ENCODE measurements at places on chromosomes 6 and 20.

DNA sequence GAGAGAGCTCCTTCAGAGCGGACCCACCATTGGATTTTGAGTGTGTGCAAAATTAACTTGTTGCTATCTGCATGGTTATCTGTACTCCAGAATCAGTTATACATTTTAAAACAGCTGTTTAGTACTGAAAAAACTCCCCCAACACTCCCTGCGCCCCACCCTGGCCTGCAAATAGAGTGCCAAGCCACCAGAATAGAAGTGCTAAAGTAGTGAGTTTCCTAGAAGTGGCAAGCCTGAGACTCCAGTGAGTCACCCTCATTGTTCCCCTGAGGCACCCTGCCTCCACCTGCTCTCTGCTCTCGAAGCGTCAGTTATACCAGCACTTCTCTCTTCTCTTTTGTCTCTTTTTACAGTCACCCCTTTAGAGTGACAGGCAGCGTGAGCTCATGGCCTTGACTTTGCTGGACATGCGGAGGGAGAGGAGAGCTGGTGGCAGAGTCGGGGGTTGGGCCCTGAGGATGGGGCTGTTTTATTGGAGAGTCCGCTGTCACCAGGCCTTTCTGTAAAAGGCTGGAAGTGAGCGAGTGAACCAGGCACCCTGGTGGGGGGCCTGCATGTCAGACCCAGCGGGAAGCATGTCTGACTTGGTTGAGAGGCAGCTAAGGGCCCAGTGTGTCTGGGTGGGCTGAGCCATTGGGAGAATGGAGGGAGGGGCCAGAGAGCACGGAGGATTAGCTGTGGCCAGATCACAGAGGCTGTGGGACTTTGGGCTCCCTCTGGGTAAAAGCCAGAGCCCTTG, 10.4 kb downstream of the IGF2R start:
- DNase-seq = no peak

- no peak for DNase-seq
Observed at GRCh38 chr20:15937179-15937578, 636.1 kb downstream of the KIF16B start.

- DNase-seq = no peak
Observed at GRCh38 chr6:98835149-98836024, 1.0 kb downstream of the POU3F2 start.

DNA sequence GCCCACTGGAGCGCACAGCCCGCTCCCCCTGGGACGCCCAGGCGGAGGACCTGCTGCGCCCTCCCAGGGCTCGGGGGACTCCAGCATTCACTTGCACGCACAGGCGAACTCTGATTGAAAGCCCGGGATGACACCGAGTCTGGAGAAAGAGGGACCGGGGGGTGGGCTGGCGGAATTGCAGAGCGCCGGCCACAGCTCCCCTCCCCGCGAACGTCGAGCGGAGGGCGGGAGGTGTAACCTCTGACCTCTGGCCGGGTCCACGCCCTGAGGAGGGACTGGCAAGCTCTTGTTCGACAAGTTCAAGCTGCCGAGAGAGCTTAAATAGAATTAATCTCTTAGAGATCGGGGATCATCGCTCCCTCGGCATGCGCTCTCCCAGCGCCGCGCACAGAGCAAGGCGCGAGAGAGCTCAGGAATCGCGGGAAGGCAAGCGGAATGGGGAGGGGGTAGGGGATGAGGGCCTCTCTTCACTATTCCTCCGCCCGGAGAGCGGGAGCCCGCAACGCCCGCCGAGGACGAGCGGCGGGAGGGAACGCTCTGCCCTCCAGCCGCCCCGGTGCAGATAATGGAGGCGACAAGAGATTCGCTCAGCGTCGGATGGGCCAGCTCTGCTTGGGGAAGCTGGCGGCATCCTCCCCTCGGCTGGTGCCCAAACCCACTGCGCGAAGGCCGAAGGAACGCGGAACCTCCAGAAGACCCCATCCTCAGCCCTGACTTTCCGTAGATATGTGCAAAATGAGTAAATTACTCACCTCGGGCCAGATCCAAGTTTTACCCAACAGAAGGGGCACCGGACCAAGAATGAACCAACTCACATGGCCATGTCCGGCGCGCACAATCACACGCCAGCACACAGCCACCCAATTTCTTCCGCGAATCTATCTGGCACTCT, 761 bp upstream of the NR2E1 start:
- DNase-seq = no peak

DNA sequence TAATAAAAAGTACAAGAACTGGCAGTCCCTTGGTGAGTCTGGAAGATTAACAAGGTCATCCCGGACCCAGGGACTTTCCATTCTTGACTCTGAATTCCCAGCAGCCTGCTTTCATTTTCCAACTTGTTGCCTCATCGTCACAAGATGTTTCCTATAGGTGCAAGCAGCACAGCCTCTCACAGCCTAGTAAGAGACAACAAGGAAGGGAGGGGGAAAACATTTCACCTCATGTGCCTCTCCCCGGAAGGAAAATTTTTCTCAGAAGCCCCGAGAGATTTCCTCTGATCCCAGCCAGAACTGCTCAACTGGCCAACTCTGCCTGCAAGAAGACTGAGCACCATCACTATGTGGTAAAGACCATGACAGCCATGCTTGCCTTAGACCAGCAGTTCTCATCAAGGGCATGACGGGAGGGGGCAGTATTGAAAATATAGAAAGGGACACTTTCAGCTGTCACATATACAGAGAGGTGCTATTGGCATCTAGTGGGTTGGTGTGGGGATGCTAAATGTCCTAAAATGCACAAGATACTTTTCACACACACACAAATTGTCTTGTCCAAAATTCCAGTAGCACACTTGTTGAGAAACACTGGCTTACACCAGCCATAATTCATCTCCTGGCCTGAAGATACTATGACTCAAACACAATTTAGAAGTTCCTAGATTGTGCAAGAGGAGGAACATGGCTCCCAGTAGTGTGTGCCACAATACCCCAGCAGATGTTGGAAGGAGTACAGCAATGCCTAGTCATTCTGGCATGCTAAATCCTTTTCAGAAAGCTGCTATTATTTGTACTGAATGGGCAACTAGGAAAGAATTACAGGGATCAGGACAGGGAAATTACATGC, 10.8 kb upstream of the WTAP start:
- peak; percentile 26 for DNase-seq

DNA sequence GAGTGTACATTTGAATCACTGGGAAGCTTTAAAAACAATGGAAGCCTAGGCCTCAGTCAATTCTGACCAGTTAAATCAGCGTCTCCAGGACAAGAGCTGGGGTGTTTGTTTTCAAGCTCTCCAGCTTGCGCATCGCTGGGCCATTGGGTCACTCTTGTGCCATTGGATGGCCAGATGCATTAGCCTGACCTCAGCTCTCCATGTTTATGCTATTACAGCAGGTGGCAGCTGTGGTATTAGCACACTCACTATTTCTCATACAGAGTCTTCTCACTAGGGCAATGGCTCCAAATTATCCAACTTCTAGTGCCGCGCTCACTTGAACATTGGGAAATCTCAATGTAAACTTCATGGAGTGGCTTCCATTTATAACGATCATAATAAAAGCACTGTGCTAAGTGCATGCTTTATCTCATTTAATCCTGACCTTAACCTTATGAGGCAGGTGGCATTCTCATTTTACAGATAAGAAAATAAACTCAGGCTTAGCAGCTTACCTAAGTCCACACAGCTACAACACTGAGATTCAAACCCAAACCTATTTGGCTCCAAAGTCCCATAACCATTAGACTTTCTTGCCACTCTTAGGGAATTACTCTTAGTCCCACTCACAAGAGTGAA, 108.8 kb downstream of the PPP1R14C start:
- no peak for DNase-seq

DNA sequence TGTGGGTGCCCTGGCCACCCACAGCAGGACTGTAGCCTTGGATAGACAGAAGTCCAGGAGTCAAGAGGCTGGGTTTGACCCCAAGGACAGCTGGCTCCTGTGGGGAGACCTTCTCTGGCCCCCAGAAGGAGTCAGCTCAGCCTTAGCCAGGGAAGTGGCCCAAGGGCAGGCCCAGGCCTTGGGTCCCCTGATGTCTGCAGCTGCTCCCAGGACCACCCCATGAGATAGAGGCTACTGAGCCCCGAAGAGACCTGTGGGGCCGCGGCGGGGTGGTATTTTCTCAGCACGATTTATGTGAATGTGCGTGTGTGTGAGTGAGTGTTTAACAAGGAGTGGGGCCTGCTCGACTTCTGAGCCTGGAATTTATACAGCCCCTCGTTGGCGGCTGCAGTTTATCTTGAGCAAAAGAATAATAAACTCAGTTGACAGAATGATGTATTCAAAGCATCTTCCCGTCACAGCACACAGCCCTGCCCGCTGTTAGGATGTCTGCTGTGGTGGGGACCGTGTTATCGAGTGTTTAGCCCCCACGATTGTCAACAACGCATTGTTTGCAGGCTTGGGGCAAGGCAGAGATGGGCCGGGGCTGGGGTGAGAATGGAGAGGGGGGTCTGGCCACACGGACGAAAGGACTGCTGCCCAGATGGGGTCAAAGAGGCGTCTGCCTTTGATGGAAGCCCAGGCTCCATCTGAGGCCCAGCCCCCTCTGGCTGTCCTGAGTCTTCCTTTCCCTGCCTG, 163.3 kb downstream of the VEGFA start:
- no peak for DNase-seq
